ENCODE measurements at places on chromosomes 12 and 14.
A peak's percentile ranks its signal among the peaks of the same experiment; 100 is the strongest.

DNA sequence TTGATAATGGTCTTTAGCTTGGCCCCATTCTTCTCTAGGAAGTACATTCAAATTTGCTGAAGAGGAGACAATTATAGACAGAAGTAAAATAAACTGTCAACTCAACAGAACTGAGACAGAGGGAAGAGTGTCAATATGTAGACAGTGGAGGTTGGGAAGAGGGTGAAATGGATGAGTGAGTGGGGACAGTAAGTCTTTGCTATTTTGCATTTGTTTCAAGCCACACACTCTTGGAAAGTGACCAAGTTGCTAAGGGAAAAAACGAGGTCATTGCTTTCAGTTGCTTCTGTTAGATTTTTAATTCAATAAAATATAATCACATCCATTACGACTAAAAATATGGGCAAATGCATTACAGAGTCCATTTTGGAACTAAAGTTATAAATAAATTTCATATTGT lies 47.8 kb downstream of the BTBD7 start:
- no peak for DNase-seq

DNA sequence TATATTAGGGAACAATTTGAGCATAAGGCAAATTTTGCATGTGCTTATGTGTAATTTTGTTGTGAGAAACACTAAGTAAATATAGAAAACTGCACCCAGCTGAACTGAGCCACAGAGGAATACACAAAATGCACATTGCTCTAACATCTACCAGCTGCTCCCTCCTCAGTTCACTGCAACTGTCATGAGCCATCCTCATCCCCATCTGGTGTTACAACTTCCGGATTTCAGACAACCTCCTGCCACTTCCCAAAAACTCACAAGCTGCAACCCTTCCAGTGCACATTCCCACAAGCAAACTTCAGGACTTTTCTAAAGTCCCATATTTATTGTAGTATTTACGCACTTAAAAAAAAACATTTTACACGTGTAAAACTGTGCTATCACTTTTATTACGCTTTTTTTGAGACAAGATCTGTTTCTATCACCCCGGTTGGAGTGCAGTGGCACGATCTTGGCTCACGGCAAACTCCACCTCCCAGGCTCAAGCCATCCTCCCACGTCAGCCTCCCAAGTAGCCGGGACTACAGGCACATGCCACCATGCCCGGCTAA lies 169.1 kb upstream of the TBX3 start:
- no peak for DNase-seq

DNA sequence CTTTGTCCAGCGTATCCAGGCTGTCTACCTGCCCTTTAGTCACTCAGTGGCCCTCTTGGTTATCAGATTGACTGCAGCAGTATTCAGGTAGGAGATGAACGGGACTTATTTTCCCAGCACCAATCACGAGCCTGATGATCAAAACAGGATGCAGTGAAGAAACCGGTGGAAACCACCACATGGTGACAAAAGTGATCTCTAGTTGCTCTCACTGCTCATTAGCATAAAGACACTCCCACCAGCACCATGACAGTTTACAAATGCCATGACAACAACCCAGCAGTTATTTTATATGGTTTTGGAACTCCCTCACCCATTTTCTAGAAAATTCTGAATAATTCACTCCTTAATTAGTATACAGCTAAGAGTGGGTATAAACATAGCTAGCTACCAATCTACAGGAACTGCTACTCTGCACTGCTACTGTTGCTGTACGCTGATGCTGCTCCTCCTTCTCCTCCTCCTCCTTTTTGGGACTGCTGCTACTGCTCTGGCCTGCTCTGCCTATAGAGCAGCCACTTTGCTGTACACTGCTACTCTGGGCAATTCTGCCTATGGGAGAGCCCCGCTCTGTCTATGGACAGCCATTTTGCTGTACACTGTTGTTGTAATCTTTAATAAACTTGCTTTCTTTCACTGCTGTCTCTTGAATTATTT lies 142.5 kb upstream of the SSTR1 start:
- DNase-seq: no peak

DNA sequence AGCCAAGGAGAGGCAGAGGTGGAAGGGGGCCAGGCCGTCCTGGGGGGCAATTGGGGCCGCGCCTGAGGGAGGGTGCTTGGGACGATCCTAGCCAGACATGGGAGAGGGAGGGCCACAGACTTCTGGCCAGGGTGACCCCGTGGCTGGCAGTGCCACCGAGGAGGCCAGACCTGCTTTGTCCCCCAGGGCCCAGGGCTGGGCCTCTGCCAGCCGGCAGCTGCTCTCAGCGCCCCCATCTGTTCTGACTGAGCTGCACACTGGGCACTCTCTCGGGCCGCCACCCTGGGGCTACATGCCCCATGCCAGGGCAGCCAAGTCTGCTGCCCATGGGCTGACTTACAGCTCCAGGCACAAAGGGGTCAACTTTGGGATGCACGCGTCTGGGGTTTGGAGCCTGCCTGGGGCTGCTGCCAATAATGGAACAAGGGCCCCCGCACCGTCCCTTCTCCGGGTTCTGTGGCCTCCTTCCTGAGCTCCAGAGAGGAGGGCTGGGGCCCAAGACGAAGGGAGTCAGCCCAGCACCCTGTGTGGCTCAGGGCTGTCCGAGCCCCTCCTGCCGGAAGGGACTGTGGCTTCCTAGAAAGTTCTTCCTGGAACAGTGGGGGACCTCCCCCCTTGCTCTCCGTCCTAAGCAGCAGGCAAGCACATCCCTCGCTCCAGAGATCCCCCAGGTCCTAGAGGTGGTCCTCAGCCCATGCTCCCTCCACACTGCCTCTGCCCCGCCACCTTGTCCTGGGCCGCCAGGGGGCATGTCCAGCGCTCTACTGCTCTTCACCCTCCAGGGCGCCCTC lies 1.1 kb downstream of the ADSS1 start:
- DNase-seq: peak; percentile 31

DNA sequence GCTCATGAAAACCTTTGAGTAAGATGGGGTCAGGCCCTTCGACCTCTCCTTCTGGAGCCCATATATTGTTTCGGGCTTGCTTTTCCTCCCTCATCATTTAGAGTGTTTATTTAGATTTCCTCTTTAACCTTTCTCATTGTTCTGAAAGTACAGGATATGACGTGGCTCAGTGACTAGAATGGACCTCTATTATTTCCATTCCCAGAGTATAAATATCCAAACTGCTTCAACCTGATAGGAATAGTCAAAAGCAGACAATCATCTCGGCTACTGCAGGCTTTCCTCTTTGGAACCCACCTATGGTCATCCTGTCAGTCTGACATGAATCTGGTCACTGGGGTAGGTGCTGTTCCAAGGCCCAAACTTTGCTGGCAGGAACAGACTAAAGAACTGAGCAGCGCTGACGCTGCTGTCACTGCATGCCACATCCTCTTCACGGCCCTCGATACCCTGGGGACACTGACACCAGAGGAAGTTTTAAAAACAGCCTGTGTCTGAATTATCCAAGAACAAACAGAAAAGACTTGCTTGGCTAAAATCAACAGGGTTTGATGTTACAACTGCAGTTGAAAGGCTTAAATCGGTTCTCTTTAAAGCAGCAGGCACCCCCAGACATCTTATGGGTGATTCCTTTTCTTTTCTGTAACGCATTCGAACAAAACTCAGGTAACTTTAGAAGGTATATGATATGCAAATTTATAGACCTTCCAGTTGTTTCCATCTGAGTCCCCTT lies 5.0 kb upstream of the DDX47 start:
- DNase-seq: no peak

GRCh38 chr14:68393259-68393658 lies 399.6 kb downstream of the ZFP36L1 start:
- no peak for DNase-seq

DNA sequence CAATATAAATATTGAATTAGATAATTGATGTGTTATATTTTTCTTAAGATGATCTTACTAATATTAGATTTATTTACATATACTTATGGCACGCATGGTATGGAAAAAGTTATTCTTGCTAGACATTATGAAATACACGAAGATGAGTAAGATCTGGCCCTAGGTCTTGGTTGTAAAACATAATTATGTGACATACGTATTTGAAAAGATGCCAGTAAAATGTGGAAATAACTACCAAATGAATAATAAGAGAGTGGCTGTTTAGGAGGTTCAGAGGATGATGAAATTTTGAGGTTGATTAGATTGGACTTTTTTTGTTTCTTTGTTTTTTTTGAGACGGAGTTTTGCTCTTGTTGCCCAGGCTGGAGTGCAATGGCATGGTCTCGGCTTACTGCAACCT lies 41.3 kb downstream of the FANCM start:
- DNase-seq: no peak

DNA sequence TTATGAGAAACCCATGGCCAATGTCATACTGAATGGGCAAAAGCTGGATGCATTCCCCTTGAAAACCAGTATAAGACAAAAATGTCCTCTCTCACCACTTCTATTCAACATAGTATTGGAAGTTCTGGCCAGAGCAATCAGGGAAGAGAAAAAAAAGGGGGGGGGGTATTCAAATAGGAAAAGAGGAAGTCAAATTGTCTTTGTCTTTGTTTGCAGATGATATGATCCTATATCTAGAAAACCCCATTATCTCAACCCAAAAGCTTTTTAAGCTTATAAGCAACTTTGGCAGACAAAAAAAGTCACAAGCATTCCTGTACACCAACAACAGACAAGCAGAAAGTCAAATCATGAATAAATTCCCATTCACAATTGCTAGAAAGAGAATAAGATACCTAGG lies 19.5 kb downstream of the GLIPR1L1 start:
- no peak for DNase-seq

- DNase-seq: no peak
These were observed 209.6 kb upstream of the RTL1 start for GRCh38 chr14:101113108-101113612.

- DNase-seq: no peak
These were observed 343.9 kb upstream of the KITLG start for GRCh38 chr12:88924162-88924561.

DNA sequence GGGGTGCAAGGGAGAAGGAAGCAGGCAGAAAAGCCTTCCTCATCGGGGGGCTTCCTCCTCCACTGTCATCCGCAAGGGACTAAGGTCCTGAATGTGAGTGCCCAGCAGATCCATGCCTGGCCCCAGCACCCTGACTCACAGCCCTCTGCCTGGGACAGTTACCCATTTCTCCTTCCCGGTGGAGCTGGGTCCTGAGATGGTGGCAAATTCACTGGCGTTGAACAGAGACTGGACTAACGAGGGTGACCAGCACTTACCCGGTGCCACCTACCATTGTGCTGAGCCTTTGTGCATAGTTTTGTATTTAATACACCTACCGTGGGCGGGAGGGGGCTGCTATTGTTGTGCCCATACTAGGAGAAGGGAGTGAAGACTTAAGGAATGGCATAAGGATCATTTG lies 30.9 kb upstream of the PLEKHG6 start:
- no peak for DNase-seq

DNA sequence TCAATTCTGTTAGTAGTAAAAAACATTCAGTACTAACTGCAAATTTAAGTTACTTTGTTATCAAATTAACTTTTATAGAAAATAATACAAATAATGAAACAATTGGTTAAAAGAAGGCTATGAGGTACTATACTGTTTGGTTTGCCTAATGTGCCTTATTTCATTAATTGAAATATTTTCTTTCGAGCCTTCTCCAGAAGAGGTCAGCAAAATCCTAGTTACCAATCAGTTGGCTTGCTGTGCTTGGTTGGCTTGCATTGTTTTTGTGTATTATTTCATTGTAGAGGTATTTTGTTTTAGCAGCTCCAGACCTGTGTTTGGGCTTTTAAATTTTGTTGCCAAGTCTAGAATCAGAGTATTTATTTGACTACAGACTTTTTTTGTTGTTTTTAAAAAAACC lies 68.5 kb downstream of the AEBP2 start:
- no peak for DNase-seq

- no peak for DNase-seq
These were observed 411.8 kb upstream of the MIS18BP1 start for GRCh38 chr14:45664668-45665356.

GRCh38 chr12:96889273-96889933 lies 17.7 kb upstream of the NEDD1 start:
- no peak for DNase-seq

- no peak for DNase-seq
These were observed 14.1 kb downstream of the DRAM1 start for GRCh38 chr12:101891462-101891971.

GRCh38 chr14:104421892-104422828 lies 157.4 kb upstream of the C14orf180 start:
- no peak for DNase-seq

DNA sequence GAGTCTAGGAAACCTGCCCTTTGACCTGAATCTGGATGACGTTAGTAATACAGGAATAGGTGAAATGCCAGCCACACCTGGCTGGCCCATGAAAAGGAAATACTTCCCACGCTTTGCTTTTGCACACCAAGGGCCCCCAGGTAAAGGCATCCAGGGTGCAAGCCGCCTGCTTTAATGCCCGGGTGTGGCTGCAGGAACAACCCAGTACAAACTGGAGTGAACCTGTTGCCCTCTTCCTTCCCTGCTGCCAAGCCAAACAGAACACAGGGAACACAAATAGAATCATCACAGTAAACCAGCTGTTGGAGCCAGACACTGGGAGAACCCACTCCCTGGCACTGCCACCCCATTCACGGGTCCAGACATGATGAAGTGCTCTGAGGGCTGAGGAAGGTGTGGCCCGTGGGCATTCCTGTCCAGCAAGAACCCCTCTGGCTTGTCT lies 24.2 kb upstream of the FOS start:
- DNase-seq: no peak

DNA sequence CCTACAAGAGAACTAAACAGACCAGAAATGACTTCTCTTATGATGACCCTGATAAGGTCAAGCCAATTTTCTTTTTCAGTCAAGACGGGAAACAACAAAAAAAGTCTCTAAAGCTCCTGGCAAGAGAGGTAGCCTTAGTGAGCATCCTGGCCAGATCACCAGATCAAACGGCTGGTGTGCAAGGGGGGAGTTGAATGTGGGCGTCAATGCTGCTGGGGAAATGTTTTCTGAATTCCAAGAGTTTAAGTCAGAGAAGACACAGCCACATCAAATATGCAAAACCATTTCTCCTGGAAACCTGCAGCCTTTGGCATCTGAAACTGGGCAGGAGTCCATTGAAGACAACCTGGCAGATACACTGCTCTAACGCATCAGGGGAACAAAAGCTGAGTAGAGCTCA lies 16.0 kb upstream of the SELPLG start:
- DNase-seq: no peak

GRCh38 chr14:93543766-93544165 lies 113.0 kb downstream of the UNC79 start:
- no peak for DNase-seq

DNA sequence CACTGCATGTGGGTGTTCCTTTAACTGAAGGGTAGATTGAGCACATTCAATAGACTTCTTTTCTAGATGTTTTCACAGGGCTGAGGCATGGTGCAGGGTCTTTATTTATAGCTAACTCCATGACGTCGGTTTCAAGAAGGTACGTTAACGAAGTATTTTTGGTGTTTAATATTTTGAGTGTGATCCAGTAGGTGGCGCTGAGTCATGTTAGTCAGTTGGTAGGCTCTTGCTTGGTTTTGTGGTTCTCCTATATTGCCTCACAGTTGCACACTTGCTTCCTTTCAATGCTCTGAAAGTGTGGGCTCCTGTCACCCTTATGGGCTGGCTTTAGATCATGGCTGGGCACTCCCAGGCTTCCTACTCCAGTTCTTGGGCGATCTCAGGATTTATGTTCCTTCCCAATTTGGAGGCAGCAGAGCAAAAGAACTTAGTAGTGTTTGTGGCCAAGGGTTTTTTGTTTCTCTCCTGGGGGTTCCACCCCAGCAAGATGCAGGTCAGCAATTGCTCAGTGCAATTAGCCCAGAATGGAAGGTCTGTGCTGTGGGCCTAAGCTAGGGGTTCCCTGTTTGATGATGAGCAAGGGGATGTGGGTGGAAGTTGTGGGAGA lies 471.6 kb upstream of the FOXG1 start:
- DNase-seq: no peak
